ENCODE measurements at places on chromosomes 3 and 15.

- no peak for DNase-seq
Observed at GRCh38 chr3:139519998-139520737, 19.4 kb downstream of the RBP1 start.

GRCh38 chr3:23368731-23369130 is 165.6 kb downstream of the UBE2E2 start:
- no peak for DNase-seq

DNA sequence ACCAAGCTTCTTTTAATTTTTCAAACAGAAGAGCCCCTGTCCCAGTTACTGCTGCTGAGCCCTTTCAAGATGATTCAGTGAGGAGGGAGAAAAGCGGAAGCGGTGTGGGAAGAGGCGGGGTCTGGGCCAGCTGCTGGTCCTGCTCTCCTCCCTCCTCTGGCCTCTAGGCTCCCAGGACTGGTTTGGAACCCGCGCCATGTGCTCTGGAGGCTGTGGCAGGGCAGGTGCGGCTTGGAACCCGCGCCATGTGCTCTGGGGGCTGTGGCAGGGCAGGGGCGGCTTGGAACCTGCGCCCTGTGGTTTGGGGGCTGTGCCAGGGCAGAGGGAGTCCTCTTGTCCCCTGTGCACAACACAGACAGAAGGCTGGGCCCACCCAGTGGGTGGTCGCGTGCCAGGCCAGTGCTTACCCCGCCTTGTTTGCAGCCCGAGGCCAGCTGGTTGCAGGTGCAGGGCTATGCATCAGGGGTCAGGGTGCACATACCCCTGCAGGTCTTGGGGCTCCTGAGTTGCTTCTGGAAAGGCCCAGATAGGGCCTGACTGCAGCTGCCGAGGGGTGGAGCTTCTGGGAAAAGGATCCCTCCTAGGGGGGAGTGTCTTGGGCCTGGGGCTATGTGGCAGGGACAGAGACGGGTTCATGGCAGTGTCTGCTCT is 12.2 kb downstream of the ALG1L2 start:
- no peak for DNase-seq

GRCh38 chr15:52649686-52650085 is 29.5 kb downstream of the ATOSA start:
- no peak for DNase-seq

DNA sequence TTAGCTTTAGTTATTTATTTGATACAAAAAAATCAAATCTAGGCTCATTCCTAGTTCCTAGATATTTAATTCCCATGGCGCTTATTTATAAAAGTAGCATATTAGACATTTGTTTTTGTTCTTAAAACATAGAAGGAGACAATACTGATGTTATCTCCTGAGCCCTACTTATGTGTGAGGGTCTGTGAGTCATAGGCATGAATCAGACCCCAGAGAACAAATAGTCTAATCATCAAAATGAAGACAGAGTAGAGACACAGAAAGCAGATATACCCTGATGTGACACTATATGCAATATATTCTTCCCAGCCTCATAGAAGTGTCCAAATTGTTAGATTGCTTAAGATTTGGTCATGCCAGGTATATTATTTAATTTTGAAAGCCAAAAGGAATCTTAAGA is 44.9 kb downstream of the PEX5L start:
- DNase-seq, result peak; percentile 6

DNA sequence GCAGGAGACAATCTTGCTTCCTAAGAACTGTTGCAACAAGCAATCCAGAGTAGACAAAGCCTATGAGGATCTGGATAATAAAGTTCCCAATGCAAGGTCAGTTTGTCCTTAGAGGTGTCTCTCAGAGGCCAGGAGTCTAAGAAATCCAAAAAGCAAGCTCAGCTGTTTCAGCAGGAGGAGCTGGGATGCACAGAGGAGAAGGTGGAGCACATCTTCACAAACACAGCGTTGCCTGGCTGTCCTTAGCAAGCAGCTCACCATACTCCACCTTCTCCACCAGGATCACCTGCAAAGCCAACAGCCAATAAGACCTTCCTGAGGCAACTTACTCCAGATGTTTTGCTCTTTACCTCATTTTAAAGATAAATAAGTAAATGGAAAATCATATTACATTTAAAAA is 365 bp downstream of the ZBED2 start:
- DNase-seq, result no peak

- no peak for DNase-seq
Observed at GRCh38 chr3:53022647-53023046, 23.2 kb downstream of the SFMBT1 start.

DNA sequence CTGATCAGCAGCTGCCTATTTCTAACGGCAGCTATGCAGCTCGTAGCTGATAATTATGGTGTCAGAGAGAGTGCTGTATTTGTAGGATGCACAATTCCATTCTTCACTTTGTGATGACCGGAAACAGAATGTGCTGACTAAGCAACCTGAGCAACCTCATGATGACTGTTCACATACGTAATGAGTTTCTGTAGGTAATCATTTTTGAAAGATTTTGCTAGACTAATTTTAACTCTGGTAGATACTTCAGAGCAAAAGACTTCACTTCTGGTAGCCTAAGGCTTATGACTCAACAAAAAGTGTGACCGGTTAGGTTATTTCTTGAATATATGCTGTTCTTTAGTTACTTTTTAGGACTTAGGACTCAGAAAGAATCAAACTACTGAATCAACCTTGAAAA is 567.7 kb downstream of the NAALADL2 start:
- no peak for DNase-seq

GRCh38 chr3:81735334-81735733 is 26.1 kb downstream of the GBE1 start:
- no peak for DNase-seq

DNA sequence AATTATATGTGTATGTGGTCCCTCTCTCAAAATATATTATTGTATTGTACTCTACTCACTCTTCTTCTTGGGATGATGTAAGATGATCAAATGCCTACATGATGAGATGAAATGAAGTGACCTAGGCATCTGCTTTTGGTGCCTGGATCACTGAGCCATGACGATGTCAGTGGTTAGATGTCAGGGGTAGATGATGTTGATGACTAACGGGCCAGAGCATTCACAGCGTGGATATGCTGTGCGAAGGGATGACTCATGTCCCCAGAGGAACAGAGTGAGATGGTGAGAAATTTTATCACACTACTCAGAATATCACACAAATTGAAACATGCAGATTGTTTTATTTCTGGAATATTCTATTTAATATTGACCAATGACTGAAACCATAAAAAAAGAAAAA is 233.9 kb upstream of the CADM2 start:
- DNase-seq, result peak; percentile 94

- peak; percentile 42 for DNase-seq
Observed at GRCh38 chr3:8663177-8664061, 18.8 kb upstream of the SSUH2 start.

DNA sequence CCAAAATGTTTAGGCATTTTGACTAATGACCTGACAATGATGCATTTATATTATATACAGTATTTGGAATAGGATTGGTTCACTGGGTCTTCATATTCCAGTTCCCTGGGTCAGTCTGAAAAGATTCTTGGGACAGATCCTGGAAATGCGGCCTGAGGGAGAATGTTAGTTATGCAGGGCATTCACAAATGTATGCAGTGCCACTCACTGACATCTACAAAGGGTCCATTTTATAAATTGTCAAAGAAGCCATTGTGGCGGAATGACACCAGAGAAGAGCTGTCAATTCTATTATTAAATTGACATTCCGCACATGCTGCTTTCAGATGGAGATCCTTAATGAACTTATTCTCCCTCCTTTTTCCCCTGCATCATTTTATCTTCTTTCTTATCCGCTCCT is 176.6 kb downstream of the VGLL3 start:
- no peak for DNase-seq

DNA sequence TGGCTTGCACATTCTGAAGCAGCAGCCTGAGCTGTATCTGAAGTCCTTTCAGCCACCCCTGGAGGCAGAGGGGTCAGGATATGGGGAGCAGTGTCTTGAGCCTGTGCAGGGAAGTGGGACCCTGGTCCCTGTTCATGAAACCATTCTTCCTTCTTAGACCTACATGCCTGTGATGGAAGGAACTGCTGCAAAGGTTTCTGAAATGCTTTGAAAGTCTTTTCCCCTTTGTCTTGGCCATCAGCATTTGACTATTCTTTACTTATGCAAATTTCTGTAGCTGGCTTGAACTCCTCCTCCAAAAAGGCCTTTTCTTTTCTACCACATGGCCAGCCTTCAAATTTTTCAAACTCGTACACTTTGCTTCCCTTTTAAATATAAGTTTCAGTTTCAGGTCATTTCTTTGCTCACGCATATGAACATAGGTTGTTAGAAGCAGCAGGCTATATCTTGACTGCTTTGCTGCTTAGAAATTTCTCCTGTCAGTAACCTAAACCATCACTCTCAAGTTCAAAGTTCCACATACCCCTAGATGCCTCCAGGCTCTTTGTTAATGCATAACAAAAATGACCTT is 62.3 kb downstream of the GALK2 start:
- DNase-seq, result no peak

DNA sequence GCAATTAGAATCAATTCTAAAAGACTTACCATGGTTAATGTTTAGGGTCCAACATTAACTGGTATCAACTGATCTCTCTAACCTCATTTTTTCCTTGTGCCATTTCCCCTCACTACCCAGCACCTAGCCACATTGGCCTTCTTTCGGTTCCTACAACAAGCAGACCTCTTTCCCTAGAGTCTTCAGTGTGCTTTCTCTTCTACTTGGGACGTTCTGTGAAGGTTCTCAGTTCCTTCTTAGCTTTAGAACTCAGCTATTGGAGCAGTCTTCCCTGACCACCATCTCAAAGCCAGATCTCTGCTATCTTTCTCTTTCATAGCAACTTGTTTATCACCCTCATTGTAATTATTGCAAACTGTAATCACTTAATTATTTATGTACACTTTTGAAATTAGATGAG is 31.5 kb upstream of the MINDY4B start:
- DNase-seq, result no peak

DNA sequence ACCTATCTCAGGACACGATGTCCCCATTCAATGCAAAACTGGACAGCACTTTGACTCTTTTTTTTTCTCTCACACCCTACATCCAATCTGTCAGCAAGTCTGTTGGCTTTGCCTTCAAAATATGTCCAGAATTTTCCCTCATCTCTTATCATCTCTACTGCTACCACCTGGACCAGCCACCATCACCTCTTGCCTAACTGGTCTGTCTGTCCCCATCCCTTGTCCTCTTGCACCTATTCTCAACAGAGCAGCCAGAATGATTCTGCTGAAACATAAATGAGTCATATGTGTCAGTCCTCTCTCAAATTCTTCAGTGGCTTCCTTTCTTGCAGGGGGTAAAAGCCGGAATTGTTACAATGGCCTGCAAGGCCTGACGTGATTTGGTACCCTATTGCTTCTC is 105.8 kb downstream of the CYP19A1 start:
- no peak for DNase-seq

DNA sequence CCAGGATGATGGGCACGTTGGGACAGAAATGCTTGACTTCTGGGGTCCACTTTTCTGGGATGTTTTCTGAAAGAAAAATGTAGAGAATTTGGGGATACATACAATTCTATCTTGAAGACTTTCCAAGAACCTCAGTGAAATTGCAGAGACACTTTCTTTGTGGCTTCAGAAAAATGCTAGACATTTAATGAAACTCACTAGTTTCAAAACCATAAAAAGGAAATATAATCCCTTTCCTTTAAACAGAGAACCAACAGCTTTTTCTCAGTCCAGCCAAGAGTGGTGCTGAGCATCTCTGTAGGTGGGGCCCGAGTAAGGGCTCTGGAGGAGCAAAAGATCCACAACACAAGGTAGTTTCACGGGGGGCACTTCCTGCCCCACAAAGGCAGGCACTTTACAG is 4.4 kb upstream of the GPX1 start:
- no peak for DNase-seq

DNA sequence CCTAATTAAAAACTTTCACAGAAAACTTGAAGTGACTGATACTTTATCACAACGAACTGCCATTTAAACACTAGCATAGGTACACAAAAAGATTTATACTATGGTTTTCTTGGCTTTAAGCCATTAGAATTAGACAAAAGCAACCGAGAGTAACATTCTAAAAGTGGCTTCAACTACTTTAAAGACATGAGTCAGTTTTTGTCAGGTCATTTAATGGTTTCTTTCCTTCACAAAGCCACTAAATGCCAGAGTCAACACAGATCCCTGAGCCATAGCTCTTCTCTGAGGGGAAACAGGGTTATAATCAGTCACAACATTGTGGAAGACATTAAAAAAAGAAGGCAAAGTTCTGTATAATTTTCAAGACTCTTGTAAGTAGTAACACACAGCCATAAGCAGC is 54.6 kb downstream of the CAPN3 start:
- DNase-seq, result no peak

DNA sequence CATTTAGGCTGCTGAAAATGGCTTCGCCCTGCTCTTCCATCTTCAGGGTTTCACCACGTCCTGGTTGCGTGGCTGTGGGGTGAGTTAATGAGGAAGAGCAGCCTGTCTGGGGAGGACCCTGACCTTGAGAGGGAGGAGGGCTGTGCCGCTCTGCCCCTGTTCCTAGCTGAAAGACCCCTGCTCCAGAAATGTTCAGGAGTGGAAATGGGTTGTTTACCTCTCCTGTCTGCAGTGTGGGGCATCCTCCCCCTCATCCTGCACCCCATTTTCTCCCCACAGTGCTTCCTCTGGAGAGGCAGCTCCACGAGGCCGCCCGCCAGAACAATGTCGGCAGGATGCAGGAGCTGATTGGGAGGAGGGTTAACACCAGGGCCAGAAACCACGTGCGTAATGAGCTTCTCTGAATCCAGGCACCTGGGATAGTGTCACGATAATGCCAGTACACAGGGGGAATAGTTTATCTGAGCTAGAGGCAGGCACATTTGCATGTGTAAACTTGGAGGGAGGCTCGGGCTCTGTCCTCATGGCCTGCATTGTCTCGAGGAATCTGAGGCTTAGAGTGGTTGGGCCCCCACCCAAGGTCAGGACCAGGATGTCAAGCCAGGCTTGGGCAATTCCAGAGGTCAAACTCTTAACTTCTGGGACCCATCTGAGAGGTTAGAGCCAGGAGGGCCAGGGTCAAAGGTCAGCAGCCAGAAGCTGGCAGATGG is 4.0 kb downstream of the ANKDD1A start:
- no peak for DNase-seq

DNA sequence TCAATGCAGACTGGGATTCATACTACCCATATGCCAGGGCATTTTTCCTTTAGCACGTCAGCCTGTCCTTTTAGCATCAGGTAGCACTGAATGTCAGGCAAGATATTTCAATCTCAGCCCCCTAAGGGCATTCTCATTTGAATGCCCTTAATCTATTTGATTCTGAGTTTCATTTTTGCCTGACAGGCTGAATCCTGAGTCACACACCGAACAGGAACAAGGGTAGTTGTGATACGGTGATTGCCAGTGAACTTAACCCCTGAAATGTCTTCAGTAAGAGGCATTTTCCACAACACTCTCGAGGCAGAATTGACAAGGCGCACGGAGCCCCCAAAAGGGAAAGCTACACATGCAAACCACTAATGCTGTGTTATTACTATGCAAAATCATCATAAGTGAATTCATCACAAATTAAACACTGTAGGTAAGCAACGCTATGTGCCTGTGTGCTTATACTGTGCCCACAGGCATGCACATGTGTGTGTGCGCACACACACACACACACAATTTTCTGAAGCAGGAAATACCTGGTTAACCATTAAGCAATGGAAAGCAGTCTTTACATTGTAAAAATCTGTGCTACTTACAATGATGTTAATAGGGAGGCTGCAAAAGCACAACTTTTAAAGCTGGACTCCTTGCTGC is 130.4 kb downstream of the ZNF385D start:
- DNase-seq, result no peak

Data from HS-5 (cell line).